ENCODE measurements at places on chromosomes 4 and X. TPM values are rescaled to one million over a fixed set of nuclear protein-coding genes. Genes with fewer than 3 reads are reported as not detected.

The STS gene
- 1.7 TPM for total RNA-seq

The CABS1 gene
- not detected for total RNA-seq

The MAGEA12 gene
- total RNA-seq: not detected

The TLR7 gene
- 0.11 TPM for total RNA-seq

The FANCB gene
- total RNA-seq: 17.4 TPM
